Stimulated activated CD4-positive, alpha-beta T cell treated with anti-CD3 and anti-CD28 coated beads, Interleukin-15, amount 100 ng/mL, for 48 hours (primary cell): ENCODE measurements at places on chromosomes 3 and 15.
A peak's percentile ranks its signal among the peaks of the same experiment; 100 is the strongest.

DNA sequence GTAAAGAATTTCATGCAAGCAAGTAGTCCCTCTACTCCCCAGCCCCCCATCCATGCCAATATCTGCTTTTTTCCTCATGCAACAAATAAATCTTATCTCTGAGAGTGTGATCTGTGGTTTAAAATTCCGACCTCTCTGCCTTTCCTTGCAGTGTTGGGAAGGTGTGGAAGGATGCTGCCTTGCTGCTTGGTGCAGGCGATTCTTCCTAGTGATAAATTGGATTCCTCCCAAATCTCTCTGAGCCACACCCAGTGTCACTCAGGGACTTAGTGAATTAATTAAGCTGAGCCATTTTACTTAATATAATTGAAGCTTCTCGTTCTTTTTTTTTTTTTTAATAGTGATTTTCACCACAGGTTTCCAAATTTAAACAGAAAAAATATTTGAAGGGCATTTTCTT, 3.4 kb downstream of the GAP43 start:
- DNase-seq: no peak

GRCh38 chr3:46713898-46714552, 3.6 kb downstream of the PRSS50 start:
- DNase-seq: peak; percentile 50

GRCh38 chr3:126021224-126021623, 52.2 kb downstream of the ROPN1B start:
- DNase-seq: no peak

DNA sequence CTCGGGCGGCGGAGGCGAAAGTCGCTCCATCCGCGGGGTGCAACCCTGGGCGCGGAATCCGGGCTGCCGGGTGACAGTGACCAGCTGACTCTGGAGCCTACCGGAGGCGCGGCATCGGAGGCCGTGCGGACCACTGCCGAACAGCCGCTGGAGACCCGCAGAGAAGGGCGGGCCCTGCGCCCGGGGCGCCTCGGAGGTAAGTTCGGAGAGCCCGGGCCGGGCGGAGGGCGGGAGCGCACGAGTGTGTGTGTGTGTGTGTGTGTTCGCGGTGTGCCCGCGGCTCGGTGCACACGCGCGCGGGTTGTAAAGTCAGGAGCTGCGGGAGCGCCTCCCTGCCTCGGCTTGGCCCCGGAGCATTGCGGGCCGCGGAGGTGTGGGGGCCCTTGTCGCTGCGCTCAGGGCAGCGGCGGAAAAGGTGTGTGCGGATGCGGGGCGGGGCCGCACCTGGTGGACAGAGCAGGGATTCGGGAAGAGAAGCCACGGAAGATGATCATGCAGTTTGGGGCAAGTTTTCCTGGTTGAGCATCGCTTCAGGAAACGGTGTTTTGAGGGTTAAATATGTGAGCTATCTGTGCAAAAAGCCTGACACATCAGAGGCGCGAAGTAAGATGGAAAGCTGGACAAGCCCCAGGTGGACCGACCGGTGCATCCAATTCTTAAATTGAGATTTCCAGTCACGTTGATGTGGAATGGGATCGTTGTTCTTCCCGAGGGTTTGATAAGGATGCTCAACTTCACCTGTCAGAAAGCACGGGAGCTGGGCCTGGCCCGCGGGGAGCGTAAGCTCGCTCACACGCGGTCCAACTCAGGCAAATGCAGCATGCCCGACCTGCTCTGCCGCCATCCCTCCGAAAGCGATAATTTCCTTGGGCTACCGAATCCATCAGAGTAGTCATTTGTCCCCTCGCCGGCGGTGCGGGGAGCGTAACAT, 474 bp downstream of the MINAR1 start:
- no peak for DNase-seq

- no peak for DNase-seq
Measured at GRCh38 chr15:64934023-64934422, 22.3 kb downstream of the ANKDD1A start.

GRCh38 chr3:16950282-16950681, 65.5 kb downstream of the PLCL2 start:
- DNase-seq: no peak

GRCh38 chr15:55707518-55707917, 35.4 kb downstream of the PRTG start:
- DNase-seq: no peak

DNA sequence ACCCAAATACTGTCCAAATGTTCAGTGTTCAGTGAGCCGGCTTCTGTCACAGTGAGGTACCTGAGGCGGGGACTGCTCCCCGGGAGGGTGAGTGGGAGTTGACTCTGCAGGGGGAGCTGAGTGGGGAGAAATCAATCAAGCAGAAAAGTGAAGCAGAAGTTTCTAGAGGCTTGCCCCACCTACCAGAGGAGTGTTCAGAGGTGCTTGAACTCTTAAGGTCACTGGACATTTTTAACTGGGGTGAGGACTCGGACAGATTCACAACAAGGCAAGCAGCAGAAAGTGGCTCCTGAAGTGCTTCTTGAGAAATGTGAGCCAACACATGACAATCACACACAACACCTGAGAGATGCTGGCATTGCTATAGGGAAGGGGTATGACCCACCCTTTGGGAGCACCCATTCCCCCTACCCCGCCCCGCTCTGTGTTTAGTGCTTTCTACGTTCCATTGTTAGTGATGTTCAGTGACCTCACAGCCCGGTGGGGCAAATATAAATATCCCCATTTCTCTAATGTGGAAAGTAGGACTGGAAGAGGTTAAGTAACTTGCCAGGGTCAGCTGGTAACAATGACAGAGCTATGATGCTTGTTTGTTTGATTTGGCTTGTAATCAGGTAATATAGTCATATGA, 48.6 kb upstream of the AKAP13 start:
- DNase-seq: no peak
